ENCODE measurements at places on chromosomes 4 and X.

DNA sequence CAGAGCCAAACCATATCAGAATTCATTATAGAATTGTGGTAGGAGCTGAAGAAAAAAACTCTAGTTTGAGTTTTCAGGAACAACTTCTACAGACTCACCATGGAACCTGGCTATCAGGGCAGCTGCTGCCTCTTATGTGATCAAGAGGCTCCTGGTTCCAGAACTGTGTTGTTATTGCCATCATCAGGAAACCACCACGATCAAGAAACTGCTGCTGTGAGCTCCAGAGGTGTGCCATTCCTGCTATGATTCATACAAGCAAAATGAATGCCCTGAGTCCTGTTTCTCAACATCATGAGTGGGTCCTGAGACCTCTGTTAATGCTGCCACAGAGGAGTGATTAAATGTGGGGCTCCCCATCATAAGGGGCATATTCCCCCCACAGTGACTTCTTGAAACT lies 43.7 kb downstream of the TASL start:
- DNase-seq: no peak

DNA sequence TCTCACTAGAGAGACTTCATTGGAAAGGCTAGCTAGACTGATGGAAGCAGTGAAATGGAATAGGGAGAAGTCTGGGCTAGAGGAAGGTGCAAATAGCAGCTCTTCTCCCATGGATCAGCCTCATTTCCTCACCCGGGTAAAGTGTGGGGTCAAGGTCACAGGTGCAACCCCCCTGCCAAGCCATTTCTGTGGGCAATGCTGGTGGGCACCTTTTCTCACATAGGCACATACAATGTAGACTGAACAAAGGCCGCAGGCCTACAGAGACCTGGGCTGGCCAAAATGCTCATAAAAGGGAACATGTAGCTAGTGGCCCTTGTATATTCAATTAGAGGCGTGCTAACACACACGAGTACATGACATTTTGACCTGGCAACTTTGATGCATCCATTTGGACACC lies 71.5 kb upstream of the EFNB1 start:
- no peak for DNase-seq

- DNase-seq: peak; percentile 55
Observed at GRCh38 chrX:134782796-134783195, 124.5 kb upstream of the PLAC1 start.

- peak; percentile 35 for DNase-seq
Observed at GRCh38 chr4:74230902-74231499, 73.1 kb downstream of the MTHFD2L start.

- no peak for DNase-seq
Observed at GRCh38 chr4:158849681-158850080, 80.9 kb downstream of the FNIP2 start.

DNA sequence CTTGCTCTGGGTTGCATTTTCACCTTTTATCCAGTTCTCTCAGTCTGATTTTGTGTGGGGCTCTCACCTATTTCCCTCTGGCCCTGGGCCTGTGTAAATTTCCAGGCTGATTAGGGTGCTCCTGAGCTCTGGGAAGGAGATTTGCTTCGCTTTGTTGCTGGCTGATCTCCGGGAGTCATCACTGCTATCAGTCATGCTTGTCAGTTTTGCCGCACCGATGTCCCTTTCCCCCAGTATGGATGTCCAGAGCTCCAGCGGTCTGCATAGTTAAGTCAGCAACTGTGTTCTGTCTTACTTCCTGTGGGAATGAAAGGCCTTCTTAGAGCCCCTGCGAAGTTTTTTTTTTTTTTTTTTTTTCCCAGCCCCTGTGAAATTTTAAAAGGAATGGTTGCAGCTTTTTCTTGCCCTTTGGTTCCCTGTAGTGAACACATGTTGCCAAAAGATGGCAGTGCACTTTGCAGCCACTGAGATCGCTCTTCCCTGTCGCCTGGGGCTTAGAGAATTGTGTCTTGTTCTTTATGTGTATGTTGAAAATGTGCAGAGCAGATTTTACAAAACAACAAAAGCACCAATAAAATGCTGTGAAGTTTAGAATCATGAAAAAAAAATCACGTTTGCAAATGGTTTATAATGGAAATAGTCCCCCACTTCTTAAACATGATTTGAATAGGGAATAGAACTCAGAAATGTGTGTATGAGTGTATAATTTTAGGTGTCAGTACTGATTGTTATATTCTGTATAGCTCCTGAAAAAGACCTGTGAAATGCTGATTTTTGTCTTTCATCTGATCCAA lies 109.1 kb upstream of the SLC4A4 start:
- peak; percentile 49 for DNase-seq

DNA sequence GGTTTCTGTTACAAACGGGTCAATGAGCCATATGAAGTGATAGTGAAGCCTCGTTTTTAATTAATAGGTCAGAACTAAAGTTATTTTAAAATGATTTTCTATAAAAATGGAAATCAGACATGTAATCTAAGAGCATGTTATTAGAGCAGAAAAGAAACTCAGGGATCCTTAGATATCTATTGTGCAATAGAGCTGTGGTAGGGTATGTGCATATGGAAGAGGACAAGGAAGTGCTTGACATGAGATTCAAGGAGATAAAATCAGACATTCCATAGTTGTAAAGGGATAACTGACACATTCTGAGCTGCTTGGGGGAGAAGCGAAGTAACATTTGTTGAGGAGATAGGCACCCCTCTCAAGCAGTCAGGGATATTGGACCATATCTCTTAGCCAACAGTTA lies 143.0 kb downstream of the AFF2 start:
- DNase-seq: no peak

DNA sequence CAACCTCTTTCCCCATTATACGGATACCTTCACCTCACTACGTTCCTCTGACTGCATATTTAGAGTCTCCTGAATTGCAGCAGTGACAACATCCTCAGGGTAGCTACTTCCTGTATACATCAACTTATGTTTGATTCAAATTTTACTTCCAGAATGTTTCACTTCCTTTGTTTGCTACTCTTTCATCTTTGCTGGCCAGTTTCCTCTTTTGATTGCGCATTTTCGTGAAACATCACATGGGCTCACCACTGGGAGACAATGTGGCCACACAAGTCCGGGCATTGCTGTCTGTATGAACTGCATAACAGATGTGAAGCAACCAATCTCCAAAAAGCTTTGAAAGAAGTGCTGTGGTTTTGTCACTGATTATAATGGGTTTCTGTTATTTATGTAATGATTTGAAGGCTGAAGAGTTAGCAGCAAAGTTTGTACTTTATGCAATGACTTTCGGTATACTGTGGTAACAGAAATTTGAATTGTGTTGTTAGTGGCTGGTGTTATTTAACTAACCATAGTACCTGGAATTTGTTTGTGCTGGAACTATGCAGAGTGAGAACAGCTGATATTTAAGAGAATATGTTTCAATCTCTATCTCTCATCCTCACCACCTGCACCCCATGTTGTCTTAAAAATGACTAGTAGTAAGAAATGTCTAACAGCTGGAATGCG lies 7.4 kb downstream of the SNCA start:
- peak; percentile 20 for DNase-seq

- no peak for DNase-seq
Observed at GRCh38 chrX:37755025-37755424, 24.8 kb upstream of the CYBB start.
